ENCODE measurements at places on chromosomes 11 and 22.

GRCh38 chr11:100719362-100719761 lies 32.3 kb downstream of the ARHGAP42 start:
- no peak for DNase-seq

DNA sequence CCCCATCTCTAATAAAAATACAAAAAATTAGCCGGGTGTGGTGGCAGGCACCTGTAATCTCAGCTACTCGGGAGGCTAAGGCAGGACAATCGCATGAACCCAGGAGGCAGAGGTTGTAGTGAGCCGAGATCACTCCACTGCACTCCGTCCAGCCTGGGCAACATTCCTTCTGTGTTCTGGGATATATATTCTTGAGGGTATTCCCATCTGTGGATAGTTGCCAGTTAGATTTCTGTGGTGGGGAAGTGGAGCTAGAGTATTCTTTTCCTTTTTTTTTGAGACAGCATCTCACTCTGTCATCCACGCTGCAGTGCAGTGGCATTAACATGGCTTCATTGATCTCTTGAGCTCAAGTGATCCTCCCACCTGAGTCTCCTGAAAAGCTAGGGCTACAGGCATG lies 9.1 kb upstream of the ZNF74 start:
- no peak for DNase-seq

DNA sequence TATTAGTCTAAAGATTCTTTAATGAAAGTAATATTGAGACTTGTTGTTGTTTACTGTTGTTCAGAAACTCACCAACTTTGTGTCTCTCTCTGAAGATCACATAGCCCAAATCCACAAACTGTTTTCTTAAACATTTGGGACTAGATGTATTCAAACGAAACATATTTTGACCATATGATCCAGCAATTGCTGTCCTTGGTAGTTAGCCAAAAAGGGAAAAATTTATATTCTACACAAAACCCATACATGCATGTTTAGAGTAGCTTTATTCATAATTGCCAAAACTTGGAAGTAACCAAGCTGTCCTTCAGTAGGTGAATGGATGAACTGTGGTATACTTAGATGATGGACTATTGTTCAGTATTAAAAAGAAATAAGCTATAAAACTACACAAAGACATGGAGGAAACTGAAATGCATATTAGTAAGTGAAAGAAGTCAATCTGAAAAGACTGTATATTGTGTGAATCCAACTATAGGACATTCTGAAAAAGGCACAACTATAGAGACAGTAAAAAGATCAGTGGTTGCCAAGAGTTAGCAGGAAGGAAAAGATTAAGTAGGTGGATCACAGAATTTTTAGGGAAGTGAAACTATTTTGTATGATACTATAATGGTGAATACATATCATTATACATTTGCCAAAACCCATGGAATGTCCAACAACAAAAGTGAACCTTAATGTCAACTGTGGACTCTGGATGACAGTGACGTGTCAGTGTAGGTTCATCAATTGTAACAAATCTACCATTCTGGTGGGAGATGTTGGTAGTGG lies 442.9 kb downstream of the INSC start:
- DNase-seq: no peak

DNA sequence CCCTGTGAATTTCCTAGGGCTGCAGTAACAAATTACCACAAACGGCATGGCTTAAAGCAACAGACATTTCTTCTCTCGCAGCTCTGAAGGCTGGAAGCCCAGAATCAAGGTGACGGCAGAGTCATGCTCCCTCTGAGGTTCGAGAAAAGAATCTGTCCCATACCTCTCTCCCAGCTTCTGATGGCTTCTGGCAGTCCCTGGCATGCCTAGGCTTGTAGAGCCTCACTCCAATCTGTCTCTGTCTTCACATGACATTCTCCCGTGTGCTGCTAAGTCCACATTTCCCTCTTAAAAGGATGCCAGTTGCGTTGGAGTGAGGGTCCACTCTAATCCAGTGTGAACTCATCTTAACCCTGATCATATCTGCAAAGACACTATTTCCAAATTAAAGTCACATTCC lies 116.2 kb downstream of the NECTIN1 start:
- no peak for DNase-seq

GRCh38 chr11:112051768-112052167 lies 22.0 kb downstream of the PIH1D2 start:
- DNase-seq: no peak

GRCh38 chr11:6253197-6253596 lies 6.4 kb upstream of the CCKBR start:
- DNase-seq: peak; percentile 13

DNA sequence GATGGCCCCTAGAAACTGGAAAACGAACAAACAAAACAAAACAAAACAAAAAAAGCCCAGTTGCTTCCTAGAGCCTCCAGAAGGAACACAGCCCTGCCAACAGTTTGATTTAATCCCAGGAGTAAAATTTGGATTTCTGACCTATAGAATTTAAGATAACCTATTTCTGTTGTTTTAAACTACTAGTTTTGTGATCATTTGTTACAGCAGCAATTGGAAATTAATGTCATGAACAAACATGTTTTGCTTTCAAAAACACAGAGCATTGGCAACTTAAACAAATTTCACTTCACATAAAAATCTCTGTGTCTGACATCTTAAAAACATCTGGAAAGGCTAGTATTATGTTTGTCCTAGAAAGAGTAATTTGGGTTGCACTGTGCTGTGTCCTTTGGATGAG lies 437.3 kb downstream of the METTL15 start:
- DNase-seq: no peak

DNA sequence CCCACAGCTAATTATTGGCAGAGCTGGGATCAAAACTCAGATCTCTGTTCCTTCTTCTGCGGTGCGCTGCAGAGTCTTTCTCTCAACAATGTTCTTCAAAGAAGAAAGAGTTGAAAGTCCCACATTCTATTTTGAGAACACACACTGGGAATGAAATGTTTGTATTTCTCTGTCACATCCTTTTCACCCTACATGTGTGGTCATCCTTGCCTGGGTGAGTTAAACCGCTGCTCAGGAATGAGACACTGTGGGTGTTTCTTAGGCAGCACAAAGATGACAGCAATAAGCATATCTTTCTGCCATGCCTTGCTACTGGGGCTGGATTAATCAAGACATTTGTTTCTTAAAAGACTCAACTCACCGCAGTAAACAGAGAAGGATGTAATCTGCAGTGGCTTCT lies 222.6 kb downstream of the LARGE1 start:
- DNase-seq: no peak

DNA sequence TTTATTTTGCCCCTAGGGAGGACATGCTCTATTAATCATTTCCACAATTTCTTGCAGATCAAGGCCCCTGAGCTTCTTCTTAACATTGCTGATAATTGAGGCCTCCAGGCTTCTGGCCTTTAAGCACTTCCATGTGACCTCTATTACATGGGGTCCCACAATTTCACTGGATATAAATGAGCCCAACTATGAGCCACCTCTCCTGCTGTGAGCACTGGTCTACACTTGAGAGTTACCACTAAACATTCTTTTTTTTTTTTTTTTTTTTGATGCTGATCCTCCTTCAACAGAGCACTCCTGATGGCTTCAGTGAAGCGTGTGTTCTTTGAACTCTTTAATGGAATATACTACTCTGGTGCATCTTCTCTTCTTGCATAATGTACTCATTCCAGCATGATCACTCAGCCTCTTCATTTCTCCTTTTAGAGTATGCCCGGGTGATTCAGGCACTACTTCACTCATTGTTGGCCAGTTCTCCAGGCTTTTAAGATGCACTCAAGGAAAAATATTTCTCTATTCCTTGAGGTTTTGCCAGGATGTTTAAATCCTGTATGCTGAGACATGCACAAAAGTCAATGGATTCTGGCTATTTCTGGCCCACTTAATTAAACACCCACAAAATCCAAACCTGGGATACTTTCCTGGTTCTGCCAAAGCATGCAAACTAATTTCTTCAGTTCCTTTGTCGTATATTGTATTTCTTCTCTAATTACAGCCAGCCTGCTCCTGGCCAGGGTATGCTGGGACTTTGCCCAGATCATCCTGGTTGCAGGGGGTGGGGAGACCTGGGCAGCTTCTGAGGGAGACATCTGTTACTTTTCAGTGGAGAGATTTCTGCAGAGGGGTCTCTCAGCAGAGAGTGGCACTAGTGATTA lies 257.8 kb upstream of the LUZP2 start:
- no peak for DNase-seq

DNA sequence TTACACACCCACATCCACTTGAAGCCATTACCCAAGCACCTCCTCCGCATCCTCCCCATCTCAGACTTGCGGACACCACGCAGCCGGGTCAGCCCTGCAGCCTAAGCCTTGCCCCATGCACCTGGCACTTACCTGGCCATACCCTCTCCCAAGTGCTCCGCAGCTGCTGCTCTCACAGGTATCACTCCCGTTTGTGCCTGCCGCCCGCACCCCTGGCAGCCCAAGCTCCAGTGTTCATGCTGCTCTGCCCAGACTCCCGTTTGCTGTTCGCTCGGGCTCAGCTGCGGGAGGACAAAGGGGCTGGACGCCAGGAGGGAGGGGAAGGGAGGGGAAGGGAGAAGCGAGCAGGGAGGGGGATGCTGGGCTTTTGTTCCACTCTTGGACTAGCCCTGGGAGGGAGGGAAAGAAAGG lies at the start of gene KLHL35:
KLHL35 (minus strand) TSS at position 293 of the 411 bp plus-strand sequence. CDS start 2,574 bp downstream, outside the sequence.
- no peak for DNase-seq

DNA sequence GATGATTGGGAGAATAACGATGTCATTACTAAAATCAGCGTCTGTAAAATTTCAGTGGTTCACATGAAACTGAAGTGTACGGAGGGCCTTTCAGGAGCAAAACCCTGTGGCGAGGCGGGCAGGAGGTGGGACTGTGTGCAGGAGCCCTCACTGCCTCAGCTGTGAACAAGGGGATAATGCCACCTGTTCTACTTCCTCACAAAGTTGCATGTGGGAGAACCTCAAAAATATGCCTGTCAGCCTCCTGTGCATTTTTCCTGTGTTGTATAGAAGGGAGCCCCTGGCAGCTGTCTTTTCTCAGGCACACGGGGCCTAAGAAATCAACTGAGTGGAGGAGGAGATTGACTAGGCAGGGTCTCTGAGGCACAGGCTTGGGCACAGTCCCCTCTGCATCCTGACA lies 43.0 kb upstream of the MYO18B start:
- no peak for DNase-seq

DNA sequence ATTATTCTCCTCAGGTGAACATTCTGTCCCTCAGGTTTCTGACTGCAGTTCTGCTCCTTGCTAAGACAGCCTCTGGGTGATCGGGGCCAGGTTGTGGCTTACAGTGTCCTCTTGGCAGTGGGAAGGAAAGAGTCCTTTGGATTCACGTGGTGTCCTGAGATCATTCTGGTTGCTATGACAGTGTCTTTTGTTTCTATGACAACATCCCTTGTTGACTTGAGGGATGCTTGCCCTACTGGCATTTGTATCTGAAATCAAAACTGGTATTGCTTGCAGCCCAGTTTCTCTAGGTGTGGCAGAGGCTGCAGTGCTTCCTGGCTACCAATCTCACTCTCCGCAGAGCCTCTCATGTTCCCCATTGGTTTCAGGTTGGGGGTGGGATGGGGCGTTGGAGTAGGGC lies 151.8 kb upstream of the CCDC90B start:
- no peak for DNase-seq

- DNase-seq: no peak
Measured at GRCh38 chr11:14360976-14361375, 2.0 kb upstream of the RRAS2 start.

- no peak for DNase-seq
Measured at GRCh38 chr11:96242191-96242847, 100.7 kb downstream of the MAML2 start.

- DNase-seq: peak; percentile 36
Measured at GRCh38 chr11:66183494-66184048, 84.9 kb upstream of the RAB1B start.

GRCh38 chr11:102587722-102588121 lies 37.4 kb downstream of the MMP20 start:
- no peak for DNase-seq

- no peak for DNase-seq
Measured at GRCh38 chr22:41910050-41911000, 4.5 kb downstream of the SHISA8 start.

GRCh38 chr22:50306753-50307749 lies at the start of gene PLXNB2:
Gene PLXNB2, minus strand, starts transcription at chr22:50307646. Its CDS starts 17,062 bp downstream, at chr22:50290584.
- DNase-seq: peak; percentile 54

DNA sequence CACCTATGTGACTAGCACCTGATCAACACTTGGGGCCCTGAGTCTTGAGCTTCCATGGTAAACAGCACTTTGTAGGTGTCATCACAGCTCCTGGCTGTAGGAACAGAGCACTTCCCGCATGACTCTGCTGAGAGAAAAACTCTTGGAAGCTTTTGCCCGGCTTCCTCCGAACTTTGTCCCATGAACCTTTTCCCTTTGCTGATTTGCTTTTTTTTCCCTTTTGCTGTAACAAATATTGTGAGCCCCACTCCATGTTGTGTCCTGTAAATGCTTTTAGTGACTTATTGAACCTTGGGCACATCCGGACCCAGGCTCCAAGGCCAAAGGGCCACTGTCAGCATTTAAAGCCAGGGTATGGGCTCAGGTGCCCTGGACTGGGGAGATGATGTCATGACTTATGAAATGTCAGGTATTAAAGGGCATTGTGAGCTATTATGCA lies 391.1 kb downstream of the TENM4 start:
- DNase-seq: no peak

- no peak for DNase-seq
Measured at GRCh38 chr11:122723576-122723975, 68.1 kb downstream of the UBASH3B start.

- no peak for DNase-seq
Measured at GRCh38 chr11:63551889-63552266, 11.3 kb downstream of the PLAAT2 start.

DNA sequence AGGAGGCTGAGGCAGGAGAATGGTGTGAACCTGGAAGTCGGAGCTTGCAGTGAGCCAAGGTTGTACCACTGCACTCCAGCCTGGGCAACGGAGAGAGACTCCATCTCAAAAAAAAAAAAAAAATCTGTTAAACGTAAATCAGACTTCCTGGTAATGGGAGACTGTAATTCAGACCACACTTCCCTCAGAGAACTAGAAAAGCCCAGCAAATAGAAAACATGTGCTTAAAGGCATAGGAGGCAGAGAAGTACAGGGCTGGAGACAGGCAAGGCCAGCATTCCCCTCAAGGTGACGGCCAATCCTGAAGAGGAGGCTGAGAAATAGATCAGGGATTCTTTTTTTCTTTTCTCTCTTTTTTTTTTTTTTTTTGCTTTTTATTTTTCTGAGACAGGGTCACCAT lies 8.2 kb downstream of the GGT5 start:
- no peak for DNase-seq

- DNase-seq: no peak
Measured at GRCh38 chr11:34067383-34068065, 16.0 kb downstream of the CAPRIN1 start.

- DNase-seq: no peak
Measured at GRCh38 chr22:38029370-38029769, 27.8 kb upstream of the PICK1 start.

DNA sequence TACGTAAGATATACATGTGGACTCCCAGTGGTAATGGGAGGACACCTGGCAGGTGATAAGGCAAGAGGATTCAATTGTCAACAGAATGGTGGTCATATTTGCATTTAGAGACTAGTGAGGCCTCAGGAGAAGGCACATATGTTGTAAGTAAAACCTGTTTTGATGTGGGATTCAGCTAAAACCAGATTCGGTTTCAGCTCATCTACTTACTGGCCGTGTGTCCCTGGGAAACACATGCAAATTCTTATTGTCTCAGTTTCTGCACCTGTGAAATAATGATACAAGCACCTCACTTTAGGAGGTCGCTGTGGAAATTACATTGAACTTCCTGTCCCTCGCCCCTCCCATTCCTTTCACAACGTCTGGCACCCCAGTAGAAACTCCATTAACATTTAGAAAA lies 78.9 kb upstream of the FIBIN start:
- DNase-seq: no peak

GRCh38 chr11:71183878-71184277 lies 68.5 kb downstream of the SHANK2 start:
- DNase-seq: no peak
